Upper lobe of right lung (tissue), 1 donor: ENCODE measurements at places on chromosomes 5 and 9. TPM values are rescaled to one million over a fixed set of nuclear protein-coding genes. Genes with fewer than 3 reads are reported as not detected.

The FBXL7 gene
- 13.3 TPM for total RNA-seq

The STPG3 gene
- total RNA-seq: not detected

DNA sequence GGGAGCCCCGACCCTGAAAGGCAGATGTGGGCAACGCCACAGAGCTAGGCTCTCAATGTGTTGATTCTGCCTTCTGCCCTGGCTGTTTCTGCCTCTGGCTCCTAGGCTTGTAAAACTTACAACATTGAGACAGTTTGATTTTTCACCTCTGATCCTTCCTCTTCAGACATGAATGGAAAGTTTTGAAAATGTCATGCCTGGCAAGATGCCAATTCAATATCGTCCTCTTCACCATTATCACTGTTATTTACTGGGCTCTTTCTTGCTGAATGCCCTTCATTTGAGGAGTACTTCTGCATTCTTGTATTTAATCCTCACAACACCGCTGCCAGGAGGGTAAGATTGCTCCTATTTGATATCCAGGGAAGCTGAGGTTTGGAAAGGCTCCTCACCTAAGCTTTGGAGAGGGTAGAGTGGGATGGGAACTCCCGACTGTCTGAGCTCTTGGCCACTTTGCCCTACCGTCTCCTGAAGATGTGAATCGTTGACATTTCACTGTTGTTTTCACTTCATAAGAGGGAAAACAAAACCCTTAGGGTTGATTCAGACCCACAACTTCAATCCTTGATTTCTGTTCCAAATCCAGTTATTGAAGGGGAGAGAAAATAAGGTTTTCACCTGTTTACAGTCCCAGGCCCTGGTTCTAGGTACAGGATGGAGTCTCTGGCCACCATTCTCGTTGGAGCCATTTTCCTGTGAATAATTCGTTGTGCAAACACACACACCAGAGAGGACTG is 12.7 kb upstream of the FGF1 start:
- no peak for DNase-seq

DNA sequence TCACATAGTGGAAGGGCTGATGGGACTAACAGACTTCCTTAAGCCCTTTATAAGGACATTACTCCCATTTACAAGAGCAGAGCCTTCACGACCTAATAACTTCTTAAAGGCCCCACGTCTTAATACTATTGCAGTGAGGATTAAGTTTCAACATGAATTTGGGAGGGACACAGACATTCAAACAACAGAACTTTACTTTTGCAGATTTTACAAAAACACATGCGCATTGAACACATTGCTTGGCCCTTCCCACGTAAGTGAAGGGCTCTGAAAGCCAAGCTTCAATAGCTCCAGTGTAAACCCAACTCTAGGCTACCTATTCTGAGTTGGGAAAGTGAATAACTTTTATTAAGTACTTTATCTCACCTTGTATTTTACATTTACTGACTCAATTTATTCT is 53.8 kb upstream of the DNAH5 start:
- DNase-seq: no peak
